ENCODE measurements at places on chromosomes 3 and 15. TPM values are rescaled to one million over a fixed set of nuclear protein-coding genes. Genes with fewer than 3 reads are reported as not detected.

GRCh38 chr3:47024932-47025331 is 45.5 kb downstream of the NBEAL2 start:
- DNase-seq, result no peak

GRCh38 chr15:29934251-29934650 is 112.0 kb upstream of the TJP1 start:
- peak; percentile 76 for DNase-seq

GPR62 gene
- not detected for total RNA-seq

MYZAP gene
- total RNA-seq, result 0.24 TPM

GRCh38 chr3:150746791-150747590 is 16.0 kb downstream of the SIAH2 start:
- no peak for DNase-seq

PDIA3 gene
- total RNA-seq, result 323 TPM

DNA sequence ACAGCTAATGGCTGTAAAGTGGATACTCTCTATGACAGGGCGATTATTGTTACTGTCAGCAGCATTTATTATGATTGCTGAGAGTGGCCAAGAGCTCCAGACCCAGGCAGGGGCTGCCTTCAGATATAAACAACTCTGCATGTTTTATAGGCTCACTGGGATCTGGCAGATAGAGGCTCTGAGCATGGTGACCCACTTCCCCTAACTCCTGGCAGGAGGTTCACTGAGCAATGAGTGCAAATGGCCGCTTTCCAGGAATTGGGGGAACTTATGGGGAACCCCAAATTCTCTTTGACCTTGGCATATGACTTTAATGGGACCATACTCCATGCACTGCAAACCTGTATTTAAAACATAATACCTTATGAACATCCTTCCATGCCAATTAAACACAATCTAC is 59.0 kb downstream of the SCN5A start:
- no peak for DNase-seq

- DNase-seq, result no peak
Observed at GRCh38 chr3:62502315-62503300, 129.3 kb upstream of the FEZF2 start.

GRCh38 chr3:39911465-39912309 is 102.3 kb downstream of the MYRIP start:
- no peak for DNase-seq

ITIH3 gene
- not detected for total RNA-seq

DNA sequence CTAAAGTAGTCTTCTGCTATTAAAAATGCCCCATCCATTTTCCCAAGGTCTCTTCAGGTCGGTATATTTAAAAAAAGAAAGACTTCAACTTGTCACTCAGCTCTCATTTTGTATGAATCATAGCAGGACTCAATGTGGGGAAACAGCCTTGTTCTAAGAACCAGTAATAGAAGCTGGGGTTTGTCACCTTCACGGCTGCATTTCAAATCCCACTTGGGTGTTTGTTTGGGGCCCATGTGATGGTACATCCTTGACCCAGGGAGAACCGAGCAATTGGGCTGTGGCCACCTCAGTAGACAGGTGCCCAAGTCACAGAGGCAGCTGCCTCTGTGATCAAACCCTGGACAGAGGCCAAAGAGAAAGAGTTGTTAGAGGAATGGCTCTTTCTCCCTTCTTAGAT is 70.3 kb upstream of the ARL8B start:
- no peak for DNase-seq

HTR3E gene
- total RNA-seq, result not detected

- no peak for DNase-seq
Observed at GRCh38 chr3:186492385-186492984, 51.7 kb downstream of the CRYGS start.

ISL2 gene
- 3.4 TPM for total RNA-seq

- no peak for DNase-seq
Observed at GRCh38 chr3:191135175-191135574, 63.9 kb upstream of the OSTN start.

- no peak for DNase-seq
Observed at GRCh38 chr15:77904436-77904821, 173.1 kb downstream of the TBC1D2B start.
